ENCODE measurements at places on chromosomes 7 and 10.
A peak's percentile ranks its signal among the peaks of the same experiment; 100 is the strongest.

GRCh38 chr7:80379034-80379982 lies 132.6 kb downstream of the GNAT3 start:
- no peak for DNase-seq

- no peak for DNase-seq
Observed at GRCh38 chr10:86684331-86685097, 16.2 kb downstream of the LDB3 start.

GRCh38 chr10:10193848-10194247 lies 823.8 kb upstream of the CELF2 start:
- no peak for DNase-seq

- DNase-seq, result no peak
Observed at GRCh38 chr7:133556553-133556952, 303.7 kb downstream of the EXOC4 start.

GRCh38 chr10:1535301-1535965 lies 201.9 kb downstream of the ADARB2 start:
- no peak for DNase-seq

- peak; percentile 69 for DNase-seq
Observed at GRCh38 chr7:93148144-93148543, at the start of gene SAMD9L. SAMD9L (minus strand) TSS chr7:93148385; CDS start chr7:93135971, 12,414 bp downstream.

- no peak for DNase-seq
Observed at GRCh38 chr10:105073999-105074398, 432.9 kb downstream of the SORCS3 start.

DNA sequence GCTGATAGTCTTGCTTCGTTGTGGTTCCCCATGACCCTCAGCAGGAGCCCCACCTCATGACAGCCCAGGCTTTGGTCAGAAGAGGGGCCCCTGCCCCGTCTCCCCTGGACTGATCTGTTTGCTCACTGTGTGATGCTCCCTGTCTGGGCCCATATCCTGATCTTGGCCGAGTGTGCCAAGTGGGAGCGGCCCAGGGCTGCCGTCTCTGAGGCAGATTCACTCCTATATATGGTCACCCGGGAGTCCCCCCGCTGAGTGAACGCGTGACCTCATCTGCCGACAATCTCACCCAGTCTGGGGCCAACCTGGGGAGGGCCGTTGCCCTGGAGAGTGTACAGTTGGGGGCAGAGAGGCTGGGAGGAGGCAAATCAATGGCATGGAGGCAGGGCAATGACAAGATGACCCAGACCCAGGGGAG lies 34.5 kb downstream of the PPIF start:
- DNase-seq, result no peak

DNA sequence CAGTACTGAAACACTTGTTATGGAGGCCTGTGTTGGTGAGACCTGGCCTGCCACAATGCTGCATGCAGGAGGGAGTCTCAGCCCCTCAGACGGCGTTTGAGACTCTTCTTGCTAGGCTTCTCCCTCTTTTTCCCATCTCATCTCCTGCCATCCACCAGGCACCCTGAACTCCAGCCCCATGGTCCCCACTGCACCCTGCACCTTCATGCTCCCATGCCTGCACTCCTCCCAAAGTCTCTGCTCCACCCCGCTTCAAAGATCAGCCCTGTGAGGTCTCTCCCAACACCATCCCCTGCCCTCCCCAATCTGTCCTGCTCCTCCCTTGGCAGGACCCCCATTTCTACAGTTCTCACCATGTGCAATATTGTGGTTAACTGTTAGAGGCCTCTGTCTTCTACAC lies 61.7 kb downstream of the VOPP1 start:
- no peak for DNase-seq

GRCh38 chr10:57094083-57094482 lies 733.0 kb upstream of the ZWINT start:
- DNase-seq, result no peak

DNA sequence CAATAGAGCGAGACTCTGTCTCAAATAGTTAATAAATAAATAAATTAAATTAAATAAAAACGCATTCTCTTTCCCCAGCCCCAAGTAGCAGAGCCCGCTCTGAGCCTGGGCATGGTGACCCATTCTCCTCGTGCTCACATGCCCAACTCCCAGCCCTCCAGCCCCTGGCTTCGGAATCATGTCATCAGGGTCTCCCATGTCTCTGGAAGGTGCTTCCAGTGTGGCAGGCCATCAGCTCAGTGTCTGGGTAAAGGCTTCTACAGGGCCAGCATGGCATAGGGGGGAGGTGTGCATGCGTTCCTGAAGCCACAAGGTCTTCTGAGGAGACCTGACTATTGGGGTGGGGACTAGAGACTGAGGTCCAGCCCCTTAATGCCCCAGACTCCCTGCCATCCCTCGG lies 72.8 kb downstream of the ALOX5 start:
- DNase-seq, result no peak

GRCh38 chr10:49403363-49403762 lies 7.5 kb upstream of the DRGX start:
- no peak for DNase-seq

DNA sequence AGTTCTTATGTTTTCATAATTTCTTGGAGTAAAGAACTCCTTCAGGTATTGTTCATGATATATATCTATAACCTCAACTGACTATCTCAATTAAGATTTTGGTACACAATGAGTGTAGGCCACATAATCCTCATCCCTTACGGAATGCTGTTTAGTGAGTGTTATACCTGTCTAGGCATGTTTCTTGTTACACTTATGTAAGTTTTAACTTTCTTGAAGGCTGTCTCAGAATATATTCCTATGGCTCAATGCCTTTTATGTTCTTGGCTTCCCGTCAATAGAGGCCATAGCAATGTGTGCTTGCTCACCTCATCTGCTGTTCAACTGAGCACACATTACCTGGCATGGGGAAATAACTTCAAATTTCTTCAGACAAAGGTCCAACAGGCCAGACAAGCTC lies 185.1 kb downstream of the CTTNBP2 start:
- DNase-seq, result no peak

DNA sequence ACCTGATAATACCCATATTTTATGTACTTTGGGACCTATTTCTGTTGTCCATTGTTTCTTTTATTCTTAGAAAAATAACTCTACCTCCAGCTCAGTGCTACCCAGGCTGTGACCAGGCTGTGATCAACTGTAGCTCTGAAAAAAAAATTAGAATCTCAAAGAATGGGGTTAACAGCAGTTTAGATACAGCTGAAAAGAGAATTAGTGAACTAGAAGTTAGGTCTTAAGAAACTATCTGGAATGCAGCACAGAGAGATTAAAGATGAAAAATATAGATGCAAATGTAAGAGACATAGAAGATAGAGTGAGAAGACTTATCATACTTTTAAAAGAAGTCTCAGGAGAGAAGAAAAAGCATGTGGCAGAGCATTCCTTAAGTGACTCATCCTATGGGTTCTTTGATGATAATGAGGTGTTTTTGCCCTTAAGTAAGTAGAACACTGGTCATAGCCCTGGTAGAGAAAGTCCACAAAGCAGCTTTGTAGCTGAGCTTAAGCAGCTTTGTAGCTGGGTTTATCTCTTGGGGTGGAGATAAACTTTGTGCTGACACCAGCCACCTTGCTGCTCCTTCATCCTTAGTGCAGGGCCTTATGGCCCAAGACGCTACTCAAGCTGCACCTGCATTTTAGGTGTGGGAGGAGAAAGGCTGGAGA lies 27.3 kb upstream of the SFRP5 start:
- no peak for DNase-seq

GRCh38 chr7:134667899-134668298 lies 21.2 kb downstream of the BPGM start:
- no peak for DNase-seq

GRCh38 chr7:37673523-37673922 lies 10.0 kb upstream of the GPR141 start:
- no peak for DNase-seq

- DNase-seq, result no peak
Observed at GRCh38 chr7:108045154-108045553, 42.2 kb upstream of the LAMB1 start.

GRCh38 chr10:78911533-78912340 lies 157.0 kb upstream of the ZMIZ1 start:
- no peak for DNase-seq

DNA sequence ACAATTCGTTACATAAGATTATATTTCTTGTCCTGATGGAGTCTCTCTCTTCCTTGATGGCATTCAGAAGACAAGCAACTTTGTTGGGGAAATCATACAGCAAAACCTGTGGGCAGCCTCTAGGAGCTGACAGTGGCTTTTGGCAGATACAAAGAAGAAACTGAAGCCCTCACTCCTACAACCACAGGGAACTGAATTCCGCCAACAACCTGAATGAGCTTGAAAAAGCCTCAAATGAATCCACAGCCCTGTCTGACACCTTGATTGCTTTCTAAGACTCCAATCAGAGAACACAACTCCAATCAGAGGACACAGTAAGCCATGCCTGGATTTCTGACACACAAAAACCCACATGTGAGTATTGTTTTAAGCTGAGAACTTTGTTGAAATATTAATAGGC lies 576.8 kb upstream of the LRRTM3 start:
- DNase-seq, result no peak

GRCh38 chr7:27126596-27127327 lies 3.8 kb downstream of the HOXA4 start:
- no peak for DNase-seq

DNA sequence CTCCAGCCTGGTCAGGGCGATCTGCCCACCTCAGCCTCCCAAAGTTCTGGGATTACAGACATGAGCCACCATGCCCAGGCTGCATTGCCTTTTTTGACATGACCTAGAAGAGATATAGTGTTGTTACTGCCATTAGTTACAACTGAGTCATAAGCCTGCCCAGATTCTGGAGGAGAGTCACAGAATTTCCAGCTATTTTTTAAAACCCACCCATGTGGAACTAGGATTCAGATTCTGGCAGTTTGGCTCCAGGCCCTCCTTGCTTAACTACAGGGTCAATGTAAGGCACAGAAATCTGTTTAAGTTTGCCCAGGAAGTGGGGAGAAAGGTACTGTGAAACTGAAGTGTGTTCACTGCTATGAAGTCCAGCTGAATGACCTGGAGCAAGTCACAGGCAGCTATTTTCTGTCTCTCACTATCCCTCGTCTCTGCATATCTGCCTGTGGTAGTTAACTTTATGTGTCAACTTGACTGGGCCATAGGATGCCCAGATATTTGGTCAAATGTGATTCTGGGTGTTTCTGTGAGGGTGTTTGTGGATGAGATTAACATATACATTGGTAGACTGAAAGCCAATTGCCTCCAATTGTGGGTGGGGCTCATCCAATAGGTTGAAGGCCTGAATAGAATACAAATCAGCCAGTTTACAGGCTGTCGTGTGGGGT lies 8.4 kb upstream of the MARVELD1 start:
- DNase-seq, result no peak

DNA sequence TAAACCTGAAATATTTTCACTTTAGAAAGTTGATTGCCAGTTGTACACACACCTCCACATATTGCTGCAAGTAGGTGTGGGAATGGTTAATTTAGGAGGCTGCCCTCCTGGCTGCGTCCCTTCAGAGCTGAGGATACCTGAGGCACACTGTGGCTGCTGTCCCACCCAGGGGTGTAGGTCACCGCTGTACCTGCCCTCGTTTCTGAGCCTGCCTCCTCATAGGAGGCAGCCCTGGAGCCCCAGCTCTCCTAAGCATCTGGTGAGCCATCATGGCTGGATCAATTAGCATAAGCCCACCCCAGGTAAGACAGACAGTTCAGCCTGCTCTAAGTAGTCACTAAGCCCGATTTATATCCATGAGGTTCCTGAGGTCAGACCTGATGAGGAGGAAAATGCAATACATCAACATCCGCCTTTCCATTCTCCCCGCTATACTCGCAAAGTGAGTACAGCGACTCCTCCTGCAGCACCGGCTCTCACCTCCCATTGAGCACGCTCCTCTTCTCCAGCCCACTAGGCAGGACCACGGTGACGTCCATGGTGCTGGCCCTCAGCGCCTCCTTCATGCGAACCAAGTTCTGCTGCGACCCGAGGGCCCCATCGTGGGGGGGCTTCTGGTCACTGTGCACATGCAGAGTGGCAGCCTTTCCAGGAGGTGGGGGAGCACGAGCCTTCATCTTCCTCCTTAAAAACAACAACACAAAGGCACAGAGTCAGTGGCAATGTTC lies 97.2 kb downstream of the COBL start:
- DNase-seq, result no peak

- no peak for DNase-seq
Observed at GRCh38 chr7:157832866-157833607, 496.2 kb downstream of the DNAJB6 start.

- no peak for DNase-seq
Observed at GRCh38 chr7:78953726-78954363, 499.6 kb downstream of the MAGI2 start.

GRCh38 chr7:81003326-81003725 lies 84.5 kb upstream of the SEMA3C start:
- no peak for DNase-seq

GRCh38 chr7:97595439-97595838 lies 136.4 kb upstream of the TAC1 start:
- DNase-seq, result no peak

DNA sequence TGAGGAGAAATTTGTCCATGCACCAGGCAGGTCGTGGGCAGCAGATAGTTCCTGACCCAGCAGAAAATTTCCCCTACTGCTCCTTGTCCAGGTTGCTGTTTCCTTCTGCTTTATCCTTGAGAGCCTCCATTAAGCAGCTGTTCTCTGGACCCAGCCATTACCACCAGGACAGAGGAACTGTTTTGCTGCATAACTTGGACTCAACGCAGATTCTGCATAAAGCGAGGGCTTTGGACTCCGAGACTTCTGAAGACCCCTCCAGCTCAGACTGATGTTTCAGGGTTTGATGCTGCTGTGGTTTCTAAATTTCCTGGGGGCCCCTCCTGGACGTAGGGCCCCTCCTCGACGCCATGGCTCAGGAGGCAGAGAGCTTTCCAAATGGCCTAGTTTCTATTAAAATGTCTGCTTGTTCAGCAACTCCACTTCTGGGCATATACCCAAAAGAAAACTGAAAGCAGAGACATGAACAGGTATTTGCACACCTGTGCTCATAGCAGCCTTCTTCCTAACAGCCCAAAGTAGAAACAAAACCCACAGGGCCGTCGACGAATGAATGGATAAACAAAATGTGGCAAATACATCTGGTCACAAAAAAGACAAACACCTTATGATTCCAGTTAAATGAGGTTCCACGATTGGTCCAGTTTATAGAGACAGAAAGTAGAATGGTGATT lies 28.3 kb upstream of the LMTK2 start:
- DNase-seq, result no peak

DNA sequence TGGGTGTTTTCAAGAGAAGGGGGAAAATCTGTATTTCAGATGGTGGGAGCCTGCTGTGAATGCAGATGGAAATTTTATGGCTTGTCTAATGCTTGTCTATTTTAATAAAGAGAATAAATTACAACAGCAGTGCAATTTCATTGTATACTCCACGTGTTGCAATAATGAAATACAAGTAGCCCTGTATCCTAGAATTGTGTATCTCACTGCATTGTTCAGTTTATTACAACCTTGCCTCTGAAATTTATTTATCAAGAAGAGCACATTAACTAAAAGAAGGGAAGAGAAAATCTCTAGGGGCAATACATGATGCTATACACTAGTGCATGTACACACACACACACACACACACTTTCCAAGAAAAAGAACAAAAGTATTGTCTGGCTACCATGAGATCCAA lies 21.8 kb downstream of the ANK3 start:
- DNase-seq, result no peak

- DNase-seq, result no peak
Observed at GRCh38 chr10:32489901-32490300, 44.0 kb downstream of the CCDC7 start.

All from MV-4-11 (cell line).